ENCODE measurements at places on chromosomes 5 and 9. TPM values are rescaled to one million over a fixed set of nuclear protein-coding genes. Genes with fewer than 3 reads are reported as not detected.

Gene IFNE
- total RNA-seq: not detected

Gene GPRIN1
- total RNA-seq: 3.0 TPM

DNA sequence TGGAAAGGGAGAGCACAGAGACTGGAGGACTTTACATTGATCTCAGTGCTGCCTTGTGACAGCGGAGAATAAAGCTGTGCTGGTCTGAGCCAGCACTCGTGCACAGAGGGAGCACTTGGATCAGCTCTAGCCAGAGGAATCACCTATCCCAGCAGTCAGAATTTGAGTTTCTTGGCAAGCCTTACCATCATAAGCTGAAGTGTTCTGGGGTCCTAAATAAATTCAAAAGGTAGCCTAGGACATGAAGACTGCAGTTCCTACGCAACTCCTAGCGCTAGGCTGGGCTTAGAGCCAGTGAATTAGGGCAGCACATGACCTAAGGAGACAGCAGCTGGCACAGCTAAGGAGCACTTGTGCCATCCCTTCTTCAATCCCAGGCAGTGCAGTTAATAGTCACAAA is 119.5 kb downstream of the HMHB1 start:
- no peak for DNase-seq

- no peak for DNase-seq
These were observed 145.0 kb upstream of the CDKN2B start for GRCh38 chr9:22154064-22154463.

GRCh38 chr9:109286571-109286977 is 34.3 kb downstream of the EPB41L4B start:
- no peak for DNase-seq

DNA sequence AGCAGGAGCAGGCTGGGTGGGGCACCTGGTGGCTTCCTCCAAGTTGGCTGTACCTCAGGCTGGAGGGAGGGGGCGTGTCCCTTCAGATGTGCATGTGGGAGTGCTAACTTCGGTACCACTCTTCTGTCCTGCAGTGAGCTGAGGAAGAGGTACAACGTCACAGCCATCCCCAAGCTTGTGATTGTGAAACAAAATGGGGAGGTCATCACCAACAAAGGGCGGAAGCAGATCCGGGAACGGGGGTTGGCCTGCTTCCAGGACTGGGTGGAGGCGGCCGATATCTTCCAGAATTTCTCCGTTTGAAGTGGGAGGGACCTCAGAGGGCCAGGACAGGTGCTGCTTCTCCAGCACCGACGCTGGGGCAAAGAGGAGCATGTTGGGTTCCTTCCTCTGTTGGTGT is 9.3 kb downstream of the NXNL2 start:
- DNase-seq: no peak

DNA sequence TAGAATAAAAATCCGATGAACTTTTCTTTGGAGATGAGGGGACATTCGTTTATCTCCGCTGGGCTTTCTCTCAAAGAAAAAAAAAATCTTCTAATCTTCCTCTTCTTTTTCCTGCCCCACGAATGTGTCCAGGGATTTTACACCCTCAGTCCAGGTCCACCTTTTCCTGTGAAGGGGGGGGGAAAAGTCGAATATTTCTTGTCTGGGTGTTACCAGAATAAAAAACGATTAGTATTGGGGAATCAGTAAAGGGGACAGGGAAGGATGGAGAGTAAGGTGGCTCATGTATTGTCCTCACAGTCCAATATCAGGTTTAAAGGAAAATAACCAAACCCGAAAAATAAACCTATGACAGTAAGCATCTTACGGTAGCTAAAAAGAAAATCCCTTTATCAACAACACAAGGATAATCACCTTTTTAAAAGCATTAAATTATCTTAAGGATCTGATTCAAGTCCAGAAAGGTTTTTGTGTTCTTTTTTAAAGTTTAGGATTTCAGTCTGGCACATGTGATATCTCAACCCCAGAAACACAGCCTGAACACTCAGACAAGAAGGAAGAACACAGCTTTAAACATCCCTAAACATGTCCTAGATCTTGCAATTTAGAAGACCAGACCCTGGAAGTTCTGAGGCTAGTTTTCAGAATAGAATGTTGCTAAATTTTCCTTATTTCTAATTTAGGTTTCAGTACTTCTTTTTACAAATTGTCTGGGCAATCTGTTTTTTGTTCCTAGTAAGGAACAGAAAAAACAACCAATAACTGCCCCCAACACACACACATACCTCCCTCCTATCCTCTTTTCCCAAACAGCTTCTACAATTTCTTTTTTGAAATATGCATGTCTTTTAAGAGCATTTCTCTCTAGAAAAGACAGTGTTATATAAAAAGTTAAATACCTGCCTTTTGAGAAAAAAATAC is 1.2 kb downstream of the ZNF608 start:
- DNase-seq: no peak

DNA sequence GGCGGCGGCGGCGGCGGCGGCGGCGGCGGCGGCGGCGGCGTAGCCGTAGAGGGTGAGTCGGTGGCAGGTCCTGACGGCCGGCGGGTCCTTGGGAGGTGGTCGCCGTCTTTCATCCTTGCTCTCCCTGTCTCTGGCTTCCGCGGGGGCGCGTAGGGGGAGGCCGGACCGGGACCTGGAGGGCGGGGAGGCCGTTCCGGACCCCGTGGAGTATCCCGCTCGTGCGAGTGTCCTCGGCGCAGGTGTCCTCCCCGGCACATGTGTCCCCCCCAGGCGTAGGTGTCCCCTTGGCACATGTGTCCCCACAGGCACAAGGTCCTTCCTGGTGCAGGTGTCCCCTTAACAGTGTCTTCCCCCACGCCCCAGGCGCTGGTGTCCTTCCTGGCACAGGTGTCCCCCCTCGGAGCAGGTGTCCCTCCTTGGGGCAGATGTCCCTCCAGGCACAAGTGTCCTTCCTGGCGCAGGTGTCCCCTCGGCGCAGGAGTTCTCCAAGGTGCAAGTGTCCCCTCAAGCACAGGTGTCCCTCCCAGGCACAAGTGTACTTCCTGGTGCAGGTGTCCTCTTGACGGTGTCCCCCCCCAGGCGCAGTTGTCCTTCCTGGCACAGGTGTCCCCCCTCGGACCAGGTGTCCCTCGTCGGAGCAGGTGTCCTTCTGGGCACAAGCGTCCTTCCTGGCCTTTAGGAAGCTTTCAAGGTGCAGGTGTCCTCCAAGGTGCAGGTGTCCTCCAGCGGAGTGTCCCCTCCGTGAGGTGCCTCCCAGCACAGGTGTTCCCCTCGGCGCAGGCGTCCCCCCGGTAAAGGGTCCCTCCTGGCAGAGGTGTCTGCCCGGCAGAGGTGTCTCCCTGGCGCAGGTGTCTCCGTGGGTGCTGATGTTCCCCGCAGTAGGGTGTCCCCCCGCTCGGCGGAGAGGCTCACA is 519 bp downstream of the EXOC3 start:
- DNase-seq: no peak

Data from activated T-helper 2 cell treated with anti-CD3 and anti-CD28 coated beads, Interferon-gamma antibody, Interleukin-2, Interleukin-4, amounts not matched to agents 10 μg/mL and 5 μg/mL and 100 μg/mL, durations not matched to agents 14 hours and 24 hours and 36 hours (primary cell).